Lung microvascular endothelial cell (primary cell): ENCODE measurements at places on chromosomes 6 and 20.

DNA sequence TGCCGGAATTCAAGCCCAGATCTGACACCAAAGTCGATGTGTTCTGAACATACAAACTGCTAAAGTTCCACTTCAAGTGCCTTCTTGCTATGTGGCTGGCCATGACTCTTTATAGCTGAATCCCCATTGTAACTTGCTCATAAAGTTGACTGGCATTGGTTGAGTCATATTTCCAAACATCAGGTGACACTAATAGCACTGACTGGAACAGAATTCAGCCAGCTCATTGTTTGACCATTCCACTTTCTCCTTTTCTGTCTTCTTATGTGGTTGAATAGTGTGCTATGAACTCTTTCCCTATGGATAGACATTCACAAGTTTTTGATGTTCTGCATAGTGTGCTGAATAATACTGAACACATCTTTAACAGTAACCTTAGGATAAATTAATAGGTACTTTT lies 266.2 kb upstream of the ZFP64 start:
- no peak for DNase-seq

DNA sequence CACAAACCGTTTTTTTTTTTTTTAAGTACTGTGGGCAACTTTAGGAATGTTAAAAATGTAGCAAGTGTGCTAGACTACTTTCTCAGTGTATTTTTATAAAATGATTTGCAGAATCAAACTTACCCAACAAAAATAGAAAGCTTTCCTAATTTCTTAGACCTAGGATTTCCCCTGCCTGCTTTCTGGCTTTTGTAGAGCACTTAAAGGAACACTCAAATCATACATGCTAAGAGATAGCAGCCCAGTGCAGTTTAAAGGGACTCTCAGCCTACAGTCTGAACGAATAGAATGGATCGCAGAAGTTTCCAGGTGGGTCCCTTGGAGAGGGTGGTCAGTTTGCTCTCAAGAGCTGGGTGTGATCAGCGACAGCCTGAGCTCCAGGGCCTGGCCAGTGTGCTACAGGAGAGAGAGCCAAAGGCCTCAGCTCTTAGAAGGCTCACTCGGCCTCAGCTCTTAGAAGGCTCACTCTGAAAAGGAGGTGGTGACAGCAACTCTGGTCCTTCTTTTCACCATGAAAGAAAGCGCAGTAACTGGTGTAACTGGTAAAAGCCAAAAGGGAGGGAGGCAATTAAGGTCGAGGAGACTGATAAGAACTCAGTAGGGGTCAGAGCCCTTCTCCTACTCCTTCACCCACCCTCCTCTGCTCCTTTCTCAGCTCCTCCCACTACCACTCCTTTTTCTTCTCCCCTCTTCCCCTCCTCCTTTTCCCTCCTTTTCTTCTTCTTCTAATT lies 142.4 kb downstream of the ZFP64 start:
- DNase-seq, result no peak

GRCh38 chr6:101212640-101213039 lies 180.9 kb upstream of the GRIK2 start:
- DNase-seq, result no peak

DNA sequence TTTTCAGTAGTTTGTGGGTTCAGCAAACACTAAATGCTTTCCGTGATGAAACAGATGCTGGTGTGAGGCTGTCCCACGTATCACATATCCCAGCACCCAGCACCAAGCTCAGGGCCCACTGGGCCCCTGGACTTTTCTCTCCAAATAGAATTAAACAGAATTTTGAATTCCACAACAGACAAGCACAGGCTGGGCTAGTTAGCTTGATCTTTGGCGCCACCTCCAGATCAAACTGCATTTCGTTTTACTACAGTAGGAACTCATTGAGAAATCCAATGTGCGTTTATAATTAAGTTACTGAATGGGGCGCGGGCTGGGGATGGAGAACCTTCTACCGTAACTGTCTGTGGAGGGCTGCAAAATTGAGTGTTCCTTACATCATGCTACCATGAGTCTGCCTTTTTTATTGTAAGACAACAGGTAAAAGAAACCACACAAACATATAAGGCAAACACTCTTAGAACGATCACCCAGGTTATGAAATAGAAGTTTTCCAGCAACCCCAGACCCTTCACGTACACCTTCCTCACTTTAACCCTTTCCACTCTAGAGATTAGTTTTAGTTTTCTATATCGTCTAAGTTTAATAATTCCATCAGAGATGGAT lies 107.8 kb downstream of the ZFP64 start:
- DNase-seq, result peak; percentile 88

GRCh38 chr6:87540539-87540938 lies 49.2 kb downstream of the RARS2 start:
- peak; percentile 80 for DNase-seq

GRCh38 chr6:12479881-12480280 lies 189.7 kb downstream of the EDN1 start:
- DNase-seq, result no peak

GRCh38 chr6:32424589-32425300 lies 14.9 kb upstream of the HLA-DRA start:
- DNase-seq, result no peak

DNA sequence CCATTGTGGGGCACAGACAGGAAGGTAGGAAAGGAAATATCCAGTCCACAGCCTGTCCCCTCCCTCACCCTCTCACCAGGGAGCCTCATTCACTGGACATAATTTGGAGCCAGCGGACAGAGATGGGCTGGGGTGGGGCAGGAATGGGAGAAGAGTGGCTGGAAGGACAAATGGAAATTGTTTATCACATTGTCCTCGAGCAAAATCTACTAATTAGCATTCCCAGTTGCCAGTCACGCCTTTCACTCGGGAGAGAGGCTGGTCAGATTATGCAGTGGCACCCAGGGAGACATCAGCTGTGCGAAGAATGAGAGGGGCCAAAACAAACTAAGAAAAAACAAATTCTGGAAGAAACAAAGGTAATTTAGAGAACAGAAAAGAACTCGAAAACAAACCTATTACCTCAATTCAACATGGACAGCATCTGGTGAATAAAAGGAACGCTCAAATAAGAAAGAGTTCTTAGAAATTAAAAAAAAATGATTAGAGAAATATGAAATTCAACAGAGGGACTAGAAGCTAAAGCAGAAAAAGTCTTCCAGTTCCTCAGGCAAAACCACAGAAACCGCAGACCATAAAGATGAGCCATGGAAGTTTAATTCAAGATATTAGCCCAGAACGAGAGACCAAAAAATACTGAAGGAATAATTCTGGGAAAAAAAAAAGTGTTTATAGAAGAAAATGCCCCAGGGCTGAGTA lies 108.5 kb upstream of the RALGAPA2 start:
- no peak for DNase-seq

DNA sequence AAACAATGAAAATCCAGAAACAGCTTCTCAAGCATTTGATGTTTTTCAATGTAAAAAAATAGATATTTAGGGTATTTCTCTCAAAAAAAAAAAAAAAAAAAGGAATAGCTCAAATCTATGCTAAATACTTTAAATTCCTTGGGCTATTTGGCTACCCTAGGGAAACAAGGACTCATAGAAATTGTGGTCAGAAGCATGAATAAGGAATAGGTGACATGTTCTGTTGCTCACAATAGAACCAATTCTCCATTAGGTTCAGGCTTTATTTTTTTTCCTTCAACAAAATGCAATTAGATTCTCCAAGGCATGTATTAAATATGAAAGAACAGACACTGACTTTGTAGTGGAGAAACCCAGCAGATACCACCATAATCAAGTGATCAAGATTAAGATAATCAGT lies 904.3 kb upstream of the FLRT3 start:
- DNase-seq, result no peak

DNA sequence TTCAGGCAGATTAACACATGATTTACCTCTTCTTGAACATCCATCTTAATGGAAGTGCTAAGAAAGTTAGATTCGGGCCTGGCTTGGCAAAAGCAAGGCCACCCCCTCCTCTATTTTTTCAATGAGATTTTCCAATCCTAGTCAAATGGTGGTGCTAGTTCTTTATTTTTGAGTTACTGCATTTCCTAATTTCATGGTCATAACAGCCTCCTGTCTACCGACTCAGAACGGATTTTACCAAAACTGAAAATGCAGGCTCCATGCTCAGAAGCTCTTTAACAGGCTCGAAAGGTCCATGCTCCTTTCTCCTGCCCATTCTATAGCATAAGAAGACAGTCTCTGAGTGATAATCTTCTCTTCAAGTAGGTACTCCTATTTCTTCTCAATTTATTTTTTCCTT lies 117.2 kb upstream of the ESR1 start:
- no peak for DNase-seq

- no peak for DNase-seq
Measured at GRCh38 chr6:166813461-166813860, 142.9 kb downstream of the RNASET2 start.

- DNase-seq, result no peak
Measured at GRCh38 chr6:118679327-118679901, 28.0 kb upstream of the CEP85L start.

GRCh38 chr6:20900389-20901160 lies 366.3 kb downstream of the CDKAL1 start:
- DNase-seq, result no peak

DNA sequence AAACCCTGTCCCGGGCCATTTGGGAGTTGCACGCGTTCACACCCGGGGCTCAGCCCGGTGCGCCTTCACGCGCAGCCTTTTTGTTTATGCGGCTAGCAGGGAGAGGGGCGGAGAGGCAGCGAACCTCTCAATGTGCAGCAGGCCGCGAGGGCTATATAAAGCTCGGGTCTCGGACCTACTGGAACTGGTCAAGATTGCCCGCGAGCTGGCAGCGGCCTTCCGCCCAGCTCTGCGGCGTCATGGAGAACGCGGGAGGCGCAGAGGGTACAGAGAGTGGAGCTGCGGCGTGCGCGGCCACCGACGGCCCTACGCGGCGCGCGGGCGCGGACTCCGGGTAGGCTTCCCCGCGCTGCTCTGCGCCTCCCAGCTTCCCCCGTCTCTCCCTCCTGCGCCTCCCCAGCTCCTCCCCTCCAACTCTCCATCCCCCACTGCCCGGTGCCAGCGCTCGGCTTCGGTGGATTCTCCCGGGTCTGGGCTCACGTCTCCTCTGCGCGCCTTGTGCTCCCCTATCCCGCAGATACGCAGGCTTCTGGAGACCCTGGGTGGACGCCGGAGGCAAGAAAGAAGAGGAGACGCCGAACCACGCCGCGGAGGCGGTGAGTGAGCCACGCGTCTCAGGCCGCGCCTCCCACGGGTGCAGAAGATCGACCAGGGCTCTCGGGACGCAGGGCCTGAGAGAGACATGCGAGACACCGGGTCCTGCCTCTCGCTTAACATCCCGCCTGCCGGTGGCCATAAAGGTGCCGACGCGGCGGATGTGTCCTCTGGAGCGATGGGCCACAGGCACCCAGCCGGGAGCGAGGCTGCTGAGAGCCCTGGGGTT lies at the start of gene RIPPLY2:
Gene RIPPLY2 (plus strand): TSS at position 183 of the 823 bp plus-strand sequence. CDS start 57 bp downstream, at position 240.
- DNase-seq, result peak; percentile 73

DNA sequence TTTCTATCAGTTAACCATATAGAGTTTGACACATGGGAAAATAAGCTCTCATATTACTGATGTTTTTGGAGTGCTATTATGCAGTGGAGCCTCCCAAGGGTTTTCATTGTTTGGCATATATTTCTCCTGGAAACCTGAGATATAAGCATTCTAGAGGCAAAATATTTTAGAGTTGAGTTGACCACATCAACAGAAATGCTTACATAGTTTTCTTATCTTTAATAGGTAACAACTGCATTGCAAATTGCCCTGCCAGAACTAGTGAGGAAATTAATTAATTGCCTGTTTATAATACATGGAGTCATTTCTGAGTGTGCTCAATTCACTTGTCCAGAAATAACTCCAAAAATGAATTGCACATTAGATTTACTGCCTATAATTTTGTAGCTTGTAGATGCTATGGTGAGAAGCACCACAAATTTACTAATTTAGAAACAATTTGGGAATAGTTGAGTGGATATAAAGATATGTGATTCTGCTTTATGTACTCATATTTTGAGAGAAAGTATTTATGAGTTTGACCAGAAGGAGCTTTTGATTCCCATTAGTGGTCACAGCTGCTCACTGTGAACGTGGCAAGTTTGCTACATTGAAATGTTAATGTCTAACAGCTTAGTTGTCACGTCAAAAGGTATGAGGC lies 288.7 kb downstream of the CD109 start:
- DNase-seq, result no peak

DNA sequence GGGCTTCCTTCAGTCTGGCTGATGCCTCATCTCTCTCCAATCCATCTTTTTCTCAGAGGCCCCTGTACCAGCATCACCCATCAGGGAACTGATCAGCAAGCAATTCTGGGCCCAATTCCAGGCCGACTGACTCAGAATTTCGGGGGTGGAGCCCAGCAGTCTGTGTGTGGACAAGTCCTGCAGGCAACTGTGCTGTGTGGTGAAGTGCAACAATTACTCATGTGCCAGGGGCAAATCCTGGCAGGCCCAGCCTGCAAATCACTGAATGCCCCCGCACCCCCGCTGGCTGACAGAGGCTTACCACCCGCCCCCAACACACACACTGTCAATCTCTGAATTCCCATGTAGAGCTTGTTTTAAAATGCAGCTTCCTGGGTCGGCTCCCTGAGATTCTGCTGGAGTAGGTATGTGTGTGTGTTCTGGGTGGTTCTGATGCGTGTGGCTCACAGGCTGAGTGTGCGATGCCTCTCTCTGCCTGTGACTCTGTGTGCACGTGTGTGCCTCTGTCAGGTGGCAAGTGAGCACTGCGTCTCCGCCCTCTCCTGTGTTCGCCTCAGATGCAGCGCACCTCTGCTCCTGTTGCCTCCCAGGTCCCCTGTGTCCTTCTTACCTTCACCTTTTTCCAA lies 45.4 kb downstream of the SSR1 start:
- DNase-seq, result peak; percentile 88

GRCh38 chr6:45115696-45116095 lies 212.4 kb upstream of the RUNX2 start:
- peak; percentile 44 for DNase-seq

DNA sequence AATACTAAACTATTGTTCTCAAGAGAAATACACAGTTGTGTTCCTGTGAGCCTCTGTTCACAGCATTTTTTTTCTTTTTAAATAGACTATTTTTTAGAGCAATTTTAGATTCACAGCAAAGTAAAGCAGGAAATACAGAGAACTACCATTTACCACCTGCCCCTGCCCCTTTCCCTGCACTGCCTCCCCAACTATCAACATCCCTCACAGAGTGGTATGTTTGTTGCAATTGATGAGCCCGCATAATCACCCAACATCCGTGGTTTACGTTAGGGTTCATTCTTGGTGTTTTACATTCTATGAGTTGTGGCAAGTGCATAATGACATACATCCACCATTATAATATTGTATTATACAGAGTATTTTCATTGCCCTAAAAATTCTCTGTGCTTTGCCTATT lies 71.6 kb upstream of the TNFAIP3 start:
- no peak for DNase-seq

DNA sequence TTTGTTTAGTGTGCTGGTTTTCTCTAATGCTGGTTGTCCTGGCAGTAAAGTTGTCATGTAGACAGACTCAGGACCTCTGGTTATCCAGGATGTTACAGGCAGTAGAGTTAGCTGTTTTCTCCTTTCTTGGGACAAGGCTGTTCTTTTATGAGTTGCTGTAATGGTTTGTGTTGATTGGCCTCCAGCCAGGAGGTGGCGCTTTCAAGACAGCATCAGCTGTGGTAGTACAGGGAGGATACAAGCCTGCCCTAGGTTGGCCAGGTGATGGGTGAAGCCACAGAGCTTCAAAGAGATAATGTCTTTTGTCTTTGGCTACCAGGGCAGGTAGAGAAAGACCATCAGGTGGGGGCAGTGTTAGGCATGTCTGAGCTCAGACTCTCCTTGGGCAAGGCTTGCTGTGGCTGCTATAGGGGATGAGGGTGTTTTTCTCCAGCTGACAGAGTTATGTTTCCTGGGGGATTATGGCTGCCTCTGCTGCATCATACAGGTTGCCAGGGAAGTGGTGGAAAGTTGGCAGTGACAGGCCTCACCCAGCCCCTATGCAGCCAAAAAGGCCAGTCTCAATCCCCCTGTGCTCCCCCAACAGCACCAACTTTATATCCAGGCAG lies 127.2 kb upstream of the TAB2 start:
- peak; percentile 47 for DNase-seq
